ENCODE measurements at places on chromosomes 11 and 22.

- no peak for DNase-seq
Observed at GRCh38 chr11:61514050-61514917, 5.7 kb downstream of the LRRC10B start.

DNA sequence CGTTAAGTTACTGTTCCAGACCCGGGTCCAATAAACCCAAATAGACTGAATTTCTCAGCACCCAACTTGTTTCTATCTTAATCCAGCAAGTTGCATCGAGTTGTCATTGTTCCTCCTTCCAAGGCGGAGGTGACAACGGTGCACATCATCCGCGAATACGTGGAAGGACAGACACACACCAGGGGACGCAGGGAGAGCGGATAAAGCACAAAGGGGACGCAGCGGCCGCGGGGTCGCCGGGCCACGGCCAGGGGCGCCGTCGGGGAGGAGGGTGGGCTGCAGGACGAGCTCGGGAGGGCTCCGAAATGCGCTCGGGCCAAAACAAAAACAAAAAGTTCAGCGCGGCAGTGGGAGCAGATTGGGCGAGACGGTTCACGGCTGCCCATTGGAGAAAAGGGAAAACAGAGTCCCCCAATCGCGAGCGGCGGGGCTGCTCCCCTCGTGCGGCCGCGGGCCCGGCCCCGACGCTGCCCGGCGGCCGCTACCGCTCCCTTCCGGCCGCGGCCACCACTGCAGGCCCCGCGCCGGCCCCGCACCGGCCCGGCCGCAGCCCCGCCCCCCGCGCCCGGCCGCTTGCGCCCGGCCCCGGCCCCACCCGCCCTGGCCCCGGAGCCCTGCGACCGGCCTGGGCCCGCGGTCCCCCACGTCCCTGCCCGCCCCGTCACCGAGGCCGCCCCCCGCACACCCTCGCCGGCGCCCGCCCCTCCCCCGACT is 518 bp downstream of the KMT5B start:
- DNase-seq = peak; percentile 74

DNA sequence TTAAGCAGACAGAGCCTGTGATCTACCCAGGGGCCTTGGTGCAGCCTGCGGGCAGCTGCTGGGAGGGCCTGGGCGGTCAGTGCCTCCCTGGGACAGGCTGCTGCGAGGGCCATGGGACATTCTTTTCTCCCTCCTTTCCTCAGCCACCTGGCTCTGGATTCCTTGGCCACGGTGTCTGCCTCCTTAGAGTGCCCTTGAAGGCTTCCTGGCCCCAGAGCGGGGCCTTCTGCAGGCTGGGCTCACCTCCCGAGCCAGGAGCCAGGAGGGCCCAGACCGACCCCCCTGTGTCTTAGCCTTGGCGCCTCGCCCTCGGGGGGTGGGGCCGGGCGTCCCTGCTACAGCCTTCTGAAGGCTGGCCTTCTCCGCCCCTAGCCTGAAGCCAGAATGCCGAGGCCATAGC is 231.2 kb downstream of the TBC1D22A start:
- no peak for DNase-seq

DNA sequence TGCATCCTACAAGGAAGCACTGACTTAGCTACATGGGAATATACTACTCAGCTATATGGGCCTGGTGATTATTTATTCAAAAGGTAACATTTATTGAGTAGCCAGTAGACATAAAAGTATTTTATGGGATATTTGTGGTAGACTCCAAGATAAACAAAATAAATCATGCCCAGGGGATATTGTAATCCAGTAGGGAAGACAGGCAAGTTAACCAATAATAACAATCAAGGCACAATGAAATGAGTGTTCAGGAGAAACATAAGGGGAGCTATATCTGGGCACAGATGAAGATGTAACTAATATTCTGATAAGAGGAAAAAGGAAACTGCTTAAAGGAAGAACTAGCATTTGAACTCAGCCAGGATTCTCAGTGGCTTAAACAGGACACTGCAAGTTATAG is 161.4 kb upstream of the MTNR1B start:
- no peak for DNase-seq

GRCh38 chr11:9073466-9074225 is 17.8 kb downstream of the SCUBE2 start:
- DNase-seq = no peak

DNA sequence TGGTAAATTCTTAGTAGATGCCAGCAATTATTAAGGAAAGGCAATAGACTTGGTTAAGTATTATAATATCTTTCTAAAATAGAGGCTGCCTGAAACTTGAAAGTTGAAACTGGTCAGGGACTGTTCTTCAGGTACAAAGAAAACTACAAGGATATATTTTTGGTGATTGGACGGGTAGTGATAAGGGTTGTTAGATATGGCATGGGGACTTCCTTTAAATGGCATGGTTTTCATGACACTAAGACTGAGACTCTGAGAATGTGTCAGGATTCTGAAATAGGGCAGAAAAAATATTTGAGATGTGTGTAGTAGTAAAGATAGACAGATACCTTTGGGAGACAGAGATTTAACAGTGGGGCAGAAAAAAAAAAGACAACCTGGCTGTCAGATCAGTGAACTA is 108.4 kb upstream of the SLC5A12 start:
- no peak for DNase-seq

- DNase-seq = no peak
Observed at GRCh38 chr22:37487571-37487970, 1.4 kb upstream of the MFNG start.

DNA sequence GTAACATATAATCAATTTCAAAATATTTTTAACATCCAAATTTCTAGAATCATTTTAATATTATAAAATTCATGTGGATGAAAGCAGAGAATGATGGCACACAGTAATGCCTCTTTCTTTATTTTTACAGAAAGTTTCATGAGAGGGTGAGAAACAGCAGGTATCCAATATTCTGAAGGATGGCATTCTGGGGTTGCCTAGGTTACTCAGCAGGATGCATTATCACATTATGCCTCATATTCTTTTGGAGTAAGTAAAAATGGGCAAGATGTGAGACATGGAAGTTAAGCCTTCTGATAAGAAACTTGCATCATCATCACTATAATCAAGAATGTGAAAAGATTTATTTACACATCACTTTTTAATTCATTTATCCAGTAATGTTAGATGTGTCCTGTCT is 148.7 kb upstream of the PGR start:
- no peak for DNase-seq

- DNase-seq = no peak
Observed at GRCh38 chr22:44760476-44760875, 8.1 kb downstream of the ARHGAP8 start.

DNA sequence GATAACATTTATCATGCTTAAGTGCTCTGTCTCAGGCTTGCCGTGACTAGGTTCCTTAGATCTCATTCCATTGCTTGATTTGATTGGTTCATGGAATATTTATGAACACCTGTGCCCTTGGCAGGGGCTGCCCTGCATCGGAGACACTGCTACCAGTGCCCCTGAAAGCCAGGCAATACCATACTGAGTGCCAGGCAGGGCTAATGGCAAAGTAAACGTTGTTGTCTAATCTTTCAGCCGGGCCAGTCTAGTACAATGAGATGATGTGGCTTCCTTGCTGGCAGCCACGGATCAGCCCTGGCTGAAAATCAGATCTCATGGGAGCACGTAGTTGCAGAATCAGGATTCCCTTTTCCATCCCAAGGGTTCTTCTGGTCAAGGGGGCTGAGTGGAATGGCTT is 5.0 kb upstream of the PGA3 start:
- DNase-seq = no peak

GRCh38 chr11:34426766-34427185 is 12.0 kb upstream of the CAT start:
- no peak for DNase-seq

- no peak for DNase-seq
Observed at GRCh38 chr11:119081682-119082260, 2.9 kb upstream of the HMBS start.

DNA sequence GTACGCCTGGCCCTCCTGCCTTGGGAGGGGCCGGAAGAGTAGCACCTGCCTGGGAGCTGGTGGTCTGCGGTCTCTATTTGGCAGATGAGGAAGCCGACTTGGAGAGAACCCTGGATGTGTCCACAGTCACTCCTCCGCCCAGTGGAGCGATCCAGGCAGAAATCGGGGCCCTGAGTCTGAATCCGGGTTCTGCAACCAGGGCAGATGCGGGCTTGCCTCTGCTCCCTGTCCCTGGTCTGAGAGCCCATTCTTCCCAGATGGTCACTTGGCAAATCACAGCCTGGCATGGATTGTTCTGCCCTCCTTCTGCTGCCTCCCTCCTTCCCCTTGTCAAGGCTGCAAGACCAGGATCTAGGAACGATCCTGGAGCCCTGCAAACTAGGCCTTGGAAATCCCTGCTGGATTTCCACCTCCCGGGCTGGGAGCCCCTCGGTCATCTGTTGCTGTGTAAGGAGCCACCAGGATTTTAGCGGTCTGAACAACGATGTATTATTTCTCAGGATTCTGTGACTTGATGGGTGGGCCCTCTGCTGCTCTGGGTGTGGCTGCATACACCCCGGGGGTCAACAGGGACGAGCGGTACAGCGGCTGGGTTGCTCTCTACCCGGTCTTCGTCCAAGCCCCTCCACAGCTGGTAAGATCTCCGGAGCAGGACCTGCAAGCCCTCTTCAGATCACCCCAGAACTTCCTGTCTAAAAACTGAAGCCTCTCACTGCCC is 2.0 kb upstream of the ASCL2 start:
- no peak for DNase-seq

GRCh38 chr11:2301631-2302305 is at the start of the genes C11orf21 and TSPAN32:
TSS of gene C11orf21 (minus strand) at chr11:2301918. CDS start at chr11:2301808, 110 bp downstream.
TSS of gene TSPAN32 (plus strand) at chr11:2302013. CDS start at chr11:2302150, 137 bp downstream.
- peak; percentile 82 for DNase-seq

- peak; percentile 57 for DNase-seq
Observed at GRCh38 chr22:28674121-28674563, 5.5 kb downstream of the TTC28 start.

GRCh38 chr11:35605706-35606105 is 12.6 kb upstream of the FJX1 start:
- DNase-seq = no peak

DNA sequence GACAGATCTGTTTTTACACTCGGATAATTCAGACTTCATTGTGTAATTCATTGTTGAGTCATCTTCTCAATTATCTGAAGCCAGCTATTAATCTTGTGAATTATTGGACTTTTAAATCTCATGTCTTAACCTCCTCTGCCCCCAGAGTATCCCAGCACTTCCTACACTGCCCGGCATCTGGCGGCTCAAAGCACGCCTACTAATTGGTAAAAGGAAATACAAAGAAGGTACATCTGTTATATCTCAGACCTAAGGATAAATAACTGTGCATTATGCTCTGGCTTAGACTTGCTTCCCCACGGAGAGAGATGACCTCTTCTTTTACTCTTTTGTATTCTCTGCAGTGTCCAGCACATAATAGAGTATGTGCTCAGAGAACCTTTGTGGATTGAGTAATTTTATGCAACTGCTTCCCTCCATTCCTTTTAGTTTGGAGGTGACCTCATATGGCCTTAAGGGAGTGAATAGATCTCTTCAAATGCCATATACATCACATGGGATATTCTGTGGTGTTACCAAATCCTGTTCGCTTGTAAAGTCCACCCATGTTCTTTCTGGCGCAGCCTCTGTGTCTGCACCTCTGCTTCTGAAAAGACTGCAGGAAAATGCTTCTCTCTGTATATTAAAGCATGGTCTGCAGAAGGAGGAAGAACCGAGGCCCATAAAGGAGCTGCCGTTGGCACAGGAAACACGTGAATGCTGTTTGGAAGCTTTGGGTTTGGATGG is 125.6 kb upstream of the SORL1-AS1 start:
- no peak for DNase-seq

DNA sequence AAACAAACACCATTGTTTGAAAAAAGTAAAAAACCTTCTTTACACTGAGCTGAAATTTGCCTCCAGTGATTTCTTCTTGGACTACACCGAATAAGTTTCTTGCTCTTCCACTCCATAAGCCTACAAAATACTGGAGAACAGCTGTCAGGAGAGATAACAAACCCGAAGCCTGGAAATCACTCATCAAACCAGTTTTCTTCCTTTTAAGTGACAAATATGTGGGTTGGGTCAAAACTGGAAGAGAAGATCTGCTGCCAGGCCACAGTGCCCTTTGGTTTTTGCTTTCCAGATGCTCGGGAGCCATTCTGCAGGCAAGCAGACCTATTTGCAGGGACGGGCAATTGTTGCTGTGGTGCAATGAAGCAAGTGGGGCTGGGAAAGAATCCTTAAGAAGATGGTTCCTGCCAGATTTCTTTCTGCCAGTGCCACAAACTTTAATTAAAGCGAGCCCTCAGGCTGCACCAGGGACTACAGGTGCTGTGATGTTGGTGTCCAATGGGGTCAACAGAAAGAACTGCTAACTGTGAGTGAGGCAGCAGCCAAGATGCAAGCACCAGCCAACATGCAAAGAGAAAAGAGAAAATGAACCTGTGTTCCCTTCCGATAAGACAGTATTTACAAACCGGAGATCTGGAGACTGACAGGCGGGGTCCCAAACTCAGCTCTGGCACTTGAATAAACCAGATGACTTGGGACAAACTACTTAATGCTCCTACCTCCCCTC is 44.8 kb upstream of the SMCO4 start:
- DNase-seq = no peak

GRCh38 chr22:46114518-46115387 is 35.6 kb upstream of the PPARA start:
- DNase-seq = no peak

GRCh38 chr22:36562261-36562835 is 33.4 kb upstream of the EIF3D start:
- no peak for DNase-seq

GRCh38 chr11:4654635-4655369 is 11.0 kb downstream of the OR51E1 start:
- no peak for DNase-seq

DNA sequence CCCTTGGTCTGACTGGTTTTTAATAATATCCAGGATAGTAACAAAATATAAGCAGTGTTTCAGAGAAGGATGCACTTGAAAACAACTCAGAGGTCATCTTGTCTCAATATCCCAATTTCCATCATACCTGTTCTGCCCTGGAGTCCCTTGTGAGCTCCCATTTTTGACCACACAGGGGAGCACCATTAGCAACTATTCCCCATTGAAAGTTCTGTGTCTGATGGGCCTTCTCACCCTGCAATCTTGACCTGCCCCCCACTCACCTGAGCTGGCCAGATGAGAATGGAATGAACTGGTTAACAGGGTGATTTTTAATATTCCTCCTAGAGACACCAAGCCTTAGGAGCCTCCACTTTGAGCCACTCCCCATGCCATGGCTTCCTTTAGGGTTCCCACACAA is 3.8 kb upstream of the CAPN5 start:
- no peak for DNase-seq

DNA sequence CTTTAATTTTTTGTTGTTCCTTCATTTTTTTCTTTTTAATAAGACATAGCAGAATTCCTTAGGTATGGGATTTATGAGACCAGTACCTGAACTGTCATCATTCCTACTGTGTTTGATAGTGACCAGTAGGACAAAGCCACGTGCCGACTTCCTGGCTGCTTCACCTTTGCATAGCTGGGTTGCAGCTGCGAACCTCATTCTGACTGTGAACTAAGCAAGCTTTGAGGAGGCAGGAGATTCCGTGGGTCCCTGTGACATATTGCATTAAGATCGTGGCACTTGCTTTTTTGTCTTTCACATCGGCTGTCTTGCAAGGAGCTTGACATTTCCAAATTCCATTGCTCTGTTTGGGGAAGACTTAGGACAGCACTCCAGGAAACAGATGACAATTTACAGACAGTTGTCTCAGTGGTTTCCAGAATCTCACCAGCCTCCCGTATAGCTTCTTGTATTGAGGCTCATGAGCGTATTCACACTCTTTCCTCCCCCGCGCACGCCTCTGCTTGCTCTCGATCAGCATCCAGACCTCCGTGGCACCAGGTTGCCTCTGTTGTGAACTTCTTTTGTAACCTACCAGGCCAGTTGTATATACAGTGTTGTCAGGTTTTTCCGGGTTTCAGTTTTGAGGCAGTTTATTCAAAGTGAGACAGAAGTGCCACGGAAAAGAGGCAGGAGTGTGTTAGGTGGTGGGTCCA is 101.7 kb downstream of the CWC15 start:
- no peak for DNase-seq

- DNase-seq = no peak
Observed at GRCh38 chr11:21316591-21316990, 647.2 kb downstream of the NELL1 start.
